ENCODE measurements at places on chromosomes 3 and 15.

- DNase-seq: peak; percentile 42
These were observed 105.0 kb downstream of the LRRK1 start for GRCh38 chr15:101024073-101024695.

- DNase-seq: no peak
These were observed 7.0 kb downstream of the EIF4A2 start for GRCh38 chr3:186790261-186790981.

DNA sequence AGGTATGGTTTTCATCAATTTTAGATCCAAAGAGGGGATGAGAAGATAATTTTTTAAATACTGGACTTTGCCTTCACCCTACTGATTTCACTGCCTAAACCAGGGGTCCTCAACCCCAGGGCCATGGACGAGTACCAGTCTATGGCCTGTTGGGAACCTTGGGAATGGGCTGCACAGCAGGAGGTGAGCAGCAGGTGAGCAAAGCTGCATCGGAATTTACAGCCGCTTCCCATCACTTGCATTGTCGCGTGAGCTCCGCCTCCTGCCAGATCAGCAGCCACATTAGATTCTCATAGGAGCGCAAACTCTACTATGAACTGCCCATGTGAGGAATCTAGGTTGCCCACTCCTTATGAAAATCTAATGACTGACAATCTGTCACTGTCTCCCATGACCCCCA is 76.3 kb upstream of the TTBK2 start:
- no peak for DNase-seq

DNA sequence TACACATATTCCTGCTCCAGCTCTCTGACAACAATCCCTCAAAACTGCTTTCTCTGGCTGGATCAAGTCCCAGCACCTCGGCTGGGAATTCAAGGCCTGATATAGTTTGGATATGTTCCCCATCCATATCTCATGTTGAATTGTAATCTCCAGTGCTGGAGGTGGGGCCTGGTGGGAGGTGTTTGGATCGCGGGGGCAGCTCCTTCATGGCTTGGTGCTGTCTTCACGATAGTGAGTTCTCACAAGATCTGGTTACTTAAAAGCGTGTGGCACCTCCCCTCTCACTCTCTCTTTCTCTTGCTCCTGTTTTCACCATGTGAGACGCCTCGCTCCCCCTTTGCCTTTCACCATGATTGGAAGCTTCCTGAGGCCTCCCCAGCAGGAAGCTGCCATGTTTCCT is 47.4 kb upstream of the SYN2 start:
- no peak for DNase-seq

- no peak for DNase-seq
These were observed 45.7 kb downstream of the ARMC8 start for GRCh38 chr3:138232705-138233364.

DNA sequence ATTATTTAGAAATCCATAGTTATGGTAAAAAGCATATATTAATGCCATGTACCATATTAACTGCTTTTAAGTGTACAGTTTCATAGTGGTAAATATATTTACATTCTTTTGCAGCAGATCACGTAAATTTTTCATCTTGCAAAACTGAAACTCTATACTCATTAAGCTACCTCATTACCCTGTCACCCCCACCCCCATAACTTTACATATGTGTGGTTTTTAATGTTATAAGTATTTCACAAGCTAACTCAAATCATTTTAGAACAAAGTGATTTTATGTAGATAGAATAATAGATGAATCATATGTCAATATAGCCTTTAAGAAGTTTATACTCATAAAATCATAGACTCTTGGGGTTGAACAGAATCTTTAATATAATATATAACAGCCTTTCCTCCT is 7.1 kb upstream of the TP63 start:
- no peak for DNase-seq

- no peak for DNase-seq
These were observed at the start of gene H1-8 for GRCh38 chr3:129543156-129543790. Gene H1-8 (plus strand): TSS chr3:129543175. CDS start chr3:129543219, 44 bp downstream.

GRCh38 chr15:88902221-88902835 is 7.0 kb upstream of the HAPLN3 start:
- no peak for DNase-seq
